RPMI7951 (cell line): ENCODE measurements at places on chromosomes 11 and 22. TPM values are rescaled to one million over a fixed set of nuclear protein-coding genes. Genes with fewer than 3 reads are reported as not detected.

OR2AG2 gene
- total RNA-seq: 0.39 and 0.84 TPM in 2 replicates

ENTHD1 gene
- not detected in 2 replicates for total RNA-seq

- no peak for DNase-seq
Measured at GRCh38 chr11:45739866-45740265, 65.1 kb upstream of the SLC35C1 start.

DNA sequence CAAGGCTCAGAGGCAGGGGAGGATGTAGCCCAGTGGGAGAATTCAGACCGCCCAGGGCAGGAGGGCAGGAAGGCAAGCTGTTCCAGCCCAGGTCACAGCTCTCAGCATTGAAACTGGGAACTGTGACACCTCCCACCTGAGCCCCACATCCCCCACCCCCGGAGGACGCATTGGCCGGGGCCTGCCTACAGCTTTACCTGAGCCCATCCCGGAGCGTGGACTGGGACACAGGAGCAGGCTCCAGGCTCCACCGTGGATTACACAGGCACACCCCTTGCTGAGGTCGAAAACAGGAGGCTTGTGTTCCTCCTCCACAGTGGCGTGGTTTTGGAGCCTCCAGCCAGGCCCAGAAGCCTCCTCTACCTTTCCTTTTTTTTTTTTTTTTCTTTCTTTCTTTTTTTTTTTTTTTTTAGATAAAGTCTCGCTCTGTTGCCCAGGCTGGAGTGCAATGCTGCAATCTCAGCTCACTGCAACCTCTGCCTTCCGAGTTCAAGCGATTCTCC is 9.1 kb upstream of the PGA3 start:
- no peak for DNase-seq

GRCh38 chr11:118051611-118052461 is 25.0 kb upstream of the TMPRSS4 start:
- DNase-seq: no peak

DNA sequence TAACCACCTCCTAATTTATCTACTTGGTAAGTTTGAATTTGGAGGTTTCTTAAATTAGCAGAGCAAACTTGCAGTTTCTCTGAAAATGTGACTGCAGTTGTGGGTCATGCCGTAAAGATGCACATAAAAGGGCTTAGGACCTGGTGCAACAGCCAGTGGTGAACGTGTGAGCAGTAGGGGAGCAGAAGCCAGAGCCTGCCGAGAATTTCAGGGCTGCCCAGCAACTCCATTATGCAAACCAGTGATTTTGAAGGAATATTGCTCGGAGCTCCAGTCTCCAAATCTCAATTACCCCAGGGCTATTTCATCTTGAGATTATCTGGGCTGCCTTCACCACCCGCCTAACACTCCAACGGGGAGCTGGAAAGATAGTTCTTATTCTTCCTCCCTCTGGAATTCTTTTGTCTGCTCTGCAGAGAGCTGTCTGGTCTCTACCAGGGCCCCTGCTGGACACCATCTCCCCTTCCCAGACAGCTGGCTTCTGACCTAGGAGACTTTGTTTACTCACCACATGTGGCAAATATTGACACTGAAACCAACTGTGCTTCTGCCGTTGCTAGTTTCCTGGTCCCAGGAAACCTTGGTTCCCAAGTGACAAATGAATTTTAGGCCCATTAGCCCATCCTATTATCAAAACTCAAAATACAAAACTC is 93.9 kb downstream of the DSCAML1 start:
- DNase-seq: no peak

- no peak for DNase-seq
Measured at GRCh38 chr11:18704045-18704645, 5.6 kb downstream of the TMEM86A start.

GRCh38 chr22:25172153-25172552 is 27.5 kb upstream of the CRYBB3 start:
- no peak for DNase-seq

- DNase-seq: no peak
Measured at GRCh38 chr11:91115116-91115515, 892.3 kb upstream of the CHORDC1 start.
